Glutamatergic neuron (in vitro differentiated cells): ENCODE measurements at places on chromosomes 16 and 17. TPM values are rescaled to one million over a fixed set of nuclear protein-coding genes. Genes with fewer than 3 reads are reported as not detected.

- no peaks in the 10 kb centered on the region for H3K27me3 ChIP-seq
- no peak overlapping the region for H3K27ac ChIP-seq
- no peak overlapping the region for H3K4me3 ChIP-seq
- DNase-seq, result no peak
- H3K4me1 ChIP-seq, result no peaks in the 10 kb centered on the region
These were observed 19.1 kb downstream of the CBLN1 start for GRCh38 chr16:49262501-49262900.

GRCh38 chr17:7550344-7550743 lies 1.5 kb downstream of the TNFSF12 start:
- no peak overlapping the region for H3K4me3 ChIP-seq
- H3K27ac ChIP-seq, result no peak overlapping the region
- H3K36me3 ChIP-seq, result peaks cover 10% of the 10 kb centered on the region
- peaks cover 3% of the 10 kb centered on the region for H3K4me1 ChIP-seq
- no peak for DNase-seq

PRKCB gene
- 0.69 TPM for total RNA-seq

- no peaks in the 10 kb centered on the region for H3K36me3 ChIP-seq
- peak overlapping the region; percentile 73 for H3K4me3 ChIP-seq
- H3K27me3 ChIP-seq, result peaks cover 4% of the 10 kb centered on the region
These were observed 18.8 kb downstream of the RPH3AL start for GRCh38 chr17:333626-334396.

DNA sequence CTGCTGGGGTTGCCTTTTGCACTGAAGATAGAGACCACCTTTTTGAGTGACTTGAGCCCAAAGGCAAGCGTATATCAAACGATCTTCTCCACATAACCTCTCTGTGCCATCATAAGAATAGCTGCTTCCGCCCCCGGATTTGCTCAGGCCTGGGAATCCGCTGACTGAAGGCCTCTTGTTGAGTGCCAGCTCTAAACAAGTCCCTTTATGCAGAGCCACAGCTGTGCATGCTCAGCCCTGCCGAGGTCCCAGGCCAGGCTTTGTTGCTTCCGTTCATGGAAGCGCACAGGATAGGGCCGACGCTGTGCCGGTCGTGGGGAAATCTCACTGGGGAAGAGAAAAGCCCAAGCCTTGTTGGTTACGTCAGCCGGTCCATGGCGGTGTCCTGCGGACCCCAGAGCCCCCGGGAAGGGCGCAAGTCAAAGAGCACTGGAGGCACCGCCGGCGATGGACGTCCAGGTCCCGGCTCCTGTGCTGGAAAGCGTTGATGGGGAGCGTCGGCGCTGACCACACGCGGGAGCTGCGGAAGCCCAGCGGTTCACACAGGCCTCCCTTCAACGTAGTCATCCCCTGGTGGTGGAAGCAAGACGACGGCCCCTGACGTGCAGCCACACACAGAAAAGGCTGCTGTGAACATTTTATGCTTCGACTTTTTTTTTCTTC lies 23.5 kb upstream of the RPL13 start:
- peaks cover 9% of the 10 kb centered on the region for H3K27me3 ChIP-seq
- H3K27ac ChIP-seq, result no peak overlapping the region
- no peak for DNase-seq
- H3K4me3 ChIP-seq, result no peak overlapping the region
- no peaks in the 10 kb centered on the region for H3K4me1 ChIP-seq

TBC1D3L gene
- total RNA-seq, result 76.4 TPM

KCTD13 gene
- total RNA-seq, result 18.4 TPM

- H3K27me3 ChIP-seq, result no peaks in the 10 kb centered on the region
- no peaks in the 10 kb centered on the region for H3K36me3 ChIP-seq
- H3K27ac ChIP-seq, result no peak overlapping the region
- no peak overlapping the region for H3K4me3 ChIP-seq
- H3K4me1 ChIP-seq, result peaks cover 4% of the 10 kb centered on the region
These were observed 135.8 kb upstream of the CA10 start for GRCh38 chr17:52294301-52294700.

DNA sequence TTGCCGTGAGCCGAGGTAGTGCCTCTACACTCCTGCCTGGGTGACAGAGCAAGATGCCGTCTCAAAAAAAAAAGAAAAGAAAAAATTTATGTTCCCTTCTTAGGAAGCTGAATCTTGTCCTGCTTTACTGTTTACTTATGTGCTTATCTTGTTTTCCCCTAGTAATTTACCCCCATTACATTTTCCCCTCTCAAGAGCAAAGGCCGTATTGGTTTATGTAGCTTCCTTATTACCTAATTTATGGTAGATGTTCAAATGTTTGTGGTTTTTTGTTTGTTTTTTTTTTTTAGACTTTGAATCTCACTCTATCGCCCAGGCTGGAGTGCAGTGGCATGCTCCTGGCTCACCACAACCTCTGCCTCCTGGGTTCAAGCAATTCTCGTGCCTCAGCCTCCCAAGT lies 10.3 kb upstream of the SLC52A1 start:
- H3K4me1 ChIP-seq, result no peaks in the 10 kb centered on the region
- H3K27ac ChIP-seq, result no peak overlapping the region
- no peak for DNase-seq
- no peaks in the 10 kb centered on the region for H3K27me3 ChIP-seq
- H3K4me3 ChIP-seq, result no peak overlapping the region

DNA sequence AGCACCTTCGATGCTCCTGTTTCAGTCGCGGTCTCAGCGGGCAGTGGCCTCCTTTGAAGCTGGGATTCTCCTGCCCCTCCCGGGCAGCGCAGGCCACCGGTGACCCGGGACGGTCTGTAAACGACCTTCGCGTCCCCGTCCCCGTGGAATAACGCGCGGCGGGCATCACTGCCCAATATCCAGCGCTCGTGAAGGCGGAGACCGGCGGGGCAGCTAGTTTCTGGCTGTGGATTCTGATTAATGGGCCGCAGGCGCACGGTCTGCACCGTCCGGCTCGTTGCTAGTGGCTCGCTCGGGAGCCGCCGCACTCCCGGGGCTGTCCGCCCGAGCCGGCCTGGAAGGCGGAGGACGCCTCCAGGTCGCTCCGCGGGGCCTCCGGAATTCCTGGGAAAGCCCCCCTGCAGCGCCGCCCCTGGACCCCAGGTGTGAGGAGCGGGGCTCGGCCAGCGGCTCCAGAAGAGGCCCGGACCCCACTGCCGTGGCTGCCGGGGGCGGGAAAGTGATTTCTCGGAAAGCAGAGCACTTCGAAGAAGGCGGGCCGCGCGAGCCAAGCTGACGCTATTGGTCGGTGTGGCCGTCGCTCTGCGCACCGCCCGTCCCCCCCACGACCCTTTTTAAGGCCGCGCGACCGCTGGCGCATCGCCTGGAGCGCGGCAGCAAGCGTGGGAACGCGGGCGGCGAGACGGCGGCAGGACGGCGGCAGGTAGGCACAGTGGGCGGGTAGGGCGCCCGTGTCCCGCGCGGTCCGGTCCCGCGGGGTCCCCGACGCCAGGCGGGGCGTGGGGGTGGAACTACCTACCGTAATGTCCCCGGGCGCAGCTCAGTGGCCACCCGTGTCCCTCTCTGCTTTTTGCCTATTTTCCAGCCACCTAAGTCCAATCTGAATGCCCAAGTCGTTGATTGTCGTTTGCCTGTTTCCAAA lies at the start of gene IRF8:
TSS of gene IRF8 (plus strand) at position 642 of the 922 bp plus-strand sequence. CDS start 3,854 bp downstream, outside the sequence.
- DNase-seq, result peak; percentile 68
- peaks cover 21% of the 10 kb centered on the region for H3K4me1 ChIP-seq
- no peaks in the 10 kb centered on the region for H3K36me3 ChIP-seq
- no peak within 1 kb of the TSS for H3K27ac ChIP-seq
- H3K27me3 ChIP-seq, result peaks cover 25% of the 10 kb centered on the region

DNA sequence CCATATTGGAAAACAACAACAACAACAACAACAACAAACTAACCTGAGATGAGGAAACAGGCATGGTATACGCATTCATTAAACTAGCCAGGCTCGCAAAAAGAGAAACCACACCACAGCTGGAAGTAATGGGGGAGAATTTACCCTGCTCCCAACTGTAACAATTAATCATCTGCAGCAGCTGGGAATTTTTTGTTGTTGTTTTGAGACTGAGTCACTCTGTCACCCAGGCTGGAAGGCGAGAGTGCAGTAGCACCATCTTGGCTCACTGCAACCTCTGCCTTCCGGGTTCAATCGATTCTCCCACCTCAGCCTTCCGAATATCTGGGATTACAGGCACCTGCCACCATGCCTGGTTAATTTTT lies 16.3 kb downstream of the PRPSAP1 start:
- no peak overlapping the region for H3K4me3 ChIP-seq
- H3K4me1 ChIP-seq, result peaks cover 2% of the 10 kb centered on the region
- no peaks in the 10 kb centered on the region for H3K36me3 ChIP-seq
- DNase-seq, result no peak
- no peak overlapping the region for H3K27ac ChIP-seq
- H3K27me3 ChIP-seq, result no peaks in the 10 kb centered on the region

GRCh38 chr16:12225806-12226465 lies 249.4 kb downstream of the SNX29 start:
- H3K27ac ChIP-seq, result peak overlapping the region; percentile 14
- peaks cover 6% of the 10 kb centered on the region for H3K4me1 ChIP-seq
- H3K27me3 ChIP-seq, result peaks cover 3% of the 10 kb centered on the region
- H3K4me3 ChIP-seq, result no peak overlapping the region

DNA sequence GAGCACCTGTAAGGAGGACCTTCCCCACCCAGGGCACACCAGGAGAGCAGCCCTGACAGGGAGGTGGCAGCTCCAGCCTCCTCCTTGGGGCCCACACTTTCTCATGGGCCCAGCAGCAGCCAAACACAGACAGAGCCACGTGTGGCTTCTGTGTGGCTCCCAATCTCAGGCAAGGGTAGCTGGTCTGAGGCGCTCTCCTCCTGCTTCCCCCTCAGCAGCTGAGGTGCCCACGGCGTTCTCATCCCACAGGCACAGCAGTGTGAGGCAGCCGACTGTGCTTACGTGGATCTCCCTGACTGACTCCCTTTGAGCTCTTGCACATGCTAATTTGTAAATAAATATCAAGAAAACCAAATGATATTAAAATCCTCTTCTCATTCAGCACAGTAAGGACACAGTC lies 30.9 kb downstream of the CMTM3 start:
- no peak for DNase-seq
- H3K36me3 ChIP-seq, result no peaks in the 10 kb centered on the region
- H3K4me1 ChIP-seq, result peaks cover 2% of the 10 kb centered on the region
- no peak overlapping the region for H3K4me3 ChIP-seq
- no peaks in the 10 kb centered on the region for H3K27me3 ChIP-seq
- H3K27ac ChIP-seq, result no peak overlapping the region

GRCh38 chr17:13931800-13932460 lies 137.4 kb upstream of the COX10 start:
- peaks cover 13% of the 10 kb centered on the region for H3K4me1 ChIP-seq
- no peak overlapping the region for H3K27ac ChIP-seq
- peak; percentile 53 for DNase-seq
- peaks cover 3% of the 10 kb centered on the region for H3K27me3 ChIP-seq

TSNAXIP1 gene
- 3.4 TPM for total RNA-seq

MED13 gene
- total RNA-seq, result 130 TPM

ABCC12 gene
- not detected for total RNA-seq

DNA sequence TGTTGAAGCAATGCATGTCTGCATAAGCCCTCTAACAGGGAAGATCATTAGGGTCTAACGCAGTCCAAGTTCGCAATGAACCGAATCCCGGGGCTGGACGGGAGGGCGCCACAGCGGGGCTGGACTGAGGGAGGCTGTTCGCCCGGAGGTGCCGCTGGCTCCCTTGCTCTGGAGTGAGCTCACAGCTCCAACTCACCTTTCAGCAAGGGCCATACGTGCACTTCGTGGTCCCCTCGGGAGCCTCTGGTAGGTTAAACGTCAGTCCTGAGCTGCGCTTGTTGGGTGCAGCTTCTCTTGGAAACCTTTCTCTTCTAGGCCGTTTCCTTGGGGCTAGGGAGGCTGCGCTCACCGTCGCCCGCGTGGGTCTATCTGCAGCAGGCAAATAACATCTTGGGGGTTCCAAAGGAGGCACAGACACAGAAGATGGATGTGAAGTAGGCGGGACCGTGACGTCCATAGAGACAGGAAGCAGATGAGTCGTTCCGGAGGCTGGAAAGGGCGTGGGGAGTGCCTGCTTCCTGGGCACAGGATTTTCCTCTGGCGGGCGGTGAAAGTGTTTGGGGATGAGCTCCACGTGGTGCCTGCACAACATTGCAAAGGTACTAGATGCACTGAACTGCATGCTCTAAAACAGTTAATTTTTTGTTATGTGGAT lies 21.9 kb downstream of the ATP2C2 start:
- no peak overlapping the region for H3K27ac ChIP-seq
- no peaks in the 10 kb centered on the region for H3K4me1 ChIP-seq
- no peaks in the 10 kb centered on the region for H3K36me3 ChIP-seq
- H3K4me3 ChIP-seq, result no peak overlapping the region

GRCh38 chr17:35890774-35891155 lies 10.6 kb upstream of the CCL5 start:
- H3K4me3 ChIP-seq, result no peak overlapping the region
- no peak overlapping the region for H3K27ac ChIP-seq
- peaks cover 3% of the 10 kb centered on the region for H3K27me3 ChIP-seq
- no peak for DNase-seq
- peaks cover 4% of the 10 kb centered on the region for H3K4me1 ChIP-seq

GRCh38 chr16:27052007-27052406 lies 14.7 kb upstream of the C16orf82 start:
- peaks cover 5% of the 10 kb centered on the region for H3K36me3 ChIP-seq
- DNase-seq, result no peak
- H3K27ac ChIP-seq, result no peak overlapping the region
- no peaks in the 10 kb centered on the region for H3K4me1 ChIP-seq

CRISPLD2 gene
- total RNA-seq, result 9.0 TPM

ST6GALNAC2 gene
- total RNA-seq, result 0.32 TPM

DNA sequence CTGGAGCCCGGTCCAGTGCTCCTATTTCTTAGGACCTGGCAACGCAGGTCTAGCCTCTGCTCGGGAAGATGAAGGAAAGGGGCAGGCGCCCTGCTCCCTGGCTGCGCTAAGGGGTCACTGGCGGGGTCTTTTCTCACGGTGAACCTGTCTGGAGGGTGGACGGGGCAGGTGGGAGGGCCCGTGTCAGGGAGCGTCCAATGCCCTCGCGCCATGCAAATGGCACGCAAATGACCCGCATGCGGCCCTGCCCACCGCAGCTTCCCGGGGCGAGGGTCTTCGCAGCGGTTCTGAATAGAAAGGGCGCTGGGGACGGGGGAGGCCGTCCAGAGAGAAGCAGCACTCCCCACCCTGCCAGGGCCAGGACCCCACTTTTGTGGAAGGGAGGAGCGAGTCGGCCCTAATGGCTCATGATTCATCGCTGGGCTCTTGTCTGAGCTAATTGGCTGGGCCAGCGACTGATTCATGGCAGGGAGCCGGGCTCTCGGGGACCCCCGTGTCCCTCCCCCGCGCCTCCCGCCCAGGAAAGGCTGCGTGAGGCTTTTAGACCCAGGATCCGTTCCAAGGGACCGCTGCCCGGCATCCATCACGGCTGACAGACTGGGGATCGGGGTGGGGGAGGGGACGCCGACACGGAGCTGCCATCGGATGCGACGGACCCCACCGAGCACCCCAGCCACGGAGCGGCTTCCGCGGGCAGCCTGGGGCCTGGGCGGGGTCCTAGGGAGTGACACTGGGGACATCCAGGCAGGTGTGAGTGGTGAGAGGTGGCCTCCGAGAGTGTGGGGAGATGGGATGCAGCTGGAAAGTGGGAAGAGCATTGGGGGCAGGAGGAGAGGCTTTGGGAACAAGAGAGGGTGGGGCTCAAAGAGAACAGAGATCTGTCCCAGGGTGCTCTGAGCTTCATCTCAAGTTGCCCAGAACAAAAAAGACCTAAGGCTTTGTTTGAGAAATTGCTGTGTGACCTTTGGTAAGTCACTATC lies 25.0 kb upstream of the NGFR start:
- peak; percentile 74 for DNase-seq
- H3K27ac ChIP-seq, result no peak overlapping the region
- no peaks in the 10 kb centered on the region for H3K36me3 ChIP-seq
- peaks cover 19% of the 10 kb centered on the region for H3K27me3 ChIP-seq
- peak overlapping the region; percentile 72 for H3K4me3 ChIP-seq
- H3K4me1 ChIP-seq, result peaks cover 27% of the 10 kb centered on the region
